Activated CD4-positive, alpha-beta T cell treated with anti-CD3 and anti-CD28 coated beads for 36 hours (primary cell): ENCODE measurements at places on chromosomes 16 and 17. TPM values are rescaled to one million over a fixed set of nuclear protein-coding genes. Genes with fewer than 3 reads are reported as not detected.

- peaks cover 19% of the 10 kb centered on the region for H3K4me1 ChIP-seq
- no peaks in the 10 kb centered on the region for H3K36me3 ChIP-seq
- no peak overlapping the region for H3K4me3 ChIP-seq
- peaks cover 44% of the 10 kb centered on the region for H3K27me3 ChIP-seq
Measured at GRCh38 chr16:55475919-55476318, 3.1 kb upstream of the MMP2 start.

- H3K36me3 ChIP-seq: peaks cover 3% of the 10 kb centered on the region
- H3K27me3 ChIP-seq: no peaks in the 10 kb centered on the region
- H3K4me1 ChIP-seq: peaks cover 9% of the 10 kb centered on the region
- H3K4me3 ChIP-seq: no peak overlapping the region
- no peak for DNase-seq
Measured at GRCh38 chr16:22220714-22221113, 14.6 kb downstream of the EEF2K start.

DNA sequence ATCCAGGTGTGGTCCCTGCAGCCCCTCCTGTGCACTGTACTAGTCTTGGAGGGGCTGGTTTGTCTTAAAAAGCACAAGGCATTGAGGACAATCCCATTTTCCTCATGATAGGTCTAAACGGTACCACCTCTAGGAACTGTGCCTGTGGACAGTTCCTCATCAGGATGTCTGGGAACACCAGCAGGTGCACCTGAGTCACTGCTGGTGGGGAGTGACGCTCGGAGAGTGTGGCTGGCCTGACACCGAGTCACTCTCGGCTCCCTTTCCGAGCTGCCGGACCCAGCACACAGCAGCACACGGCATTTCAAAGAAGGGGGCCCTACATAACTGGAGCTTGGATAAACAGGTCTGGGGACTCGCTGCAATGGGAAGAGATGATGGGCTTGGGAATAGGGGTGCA, 25.6 kb downstream of the LRRC75A start:
- H3K4me3 ChIP-seq: no peak overlapping the region
- no peak for DNase-seq
- no peaks in the 10 kb centered on the region for H3K4me1 ChIP-seq
- H3K27ac ChIP-seq: no peak overlapping the region

Gene NOTUM
- 0.87 TPM for total RNA-seq

DNA sequence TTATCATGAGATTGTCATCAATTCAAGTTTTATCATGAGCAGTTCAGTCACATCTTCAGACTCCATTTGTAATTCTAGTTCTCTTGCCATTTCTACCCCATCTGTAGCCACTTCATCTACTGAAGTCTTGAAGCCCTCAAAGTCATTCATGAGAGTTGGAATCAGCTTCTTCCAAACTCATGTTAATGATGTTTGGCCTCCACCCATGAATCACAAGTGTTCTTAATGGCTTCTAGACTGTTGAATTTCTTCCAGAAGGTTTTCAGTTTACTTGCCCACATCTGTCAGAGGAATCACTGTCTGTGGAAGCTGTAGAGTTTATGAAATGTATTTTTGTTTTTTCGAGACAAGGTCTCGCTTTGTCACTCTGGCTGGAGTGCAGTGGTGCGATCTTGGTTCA, 16.0 kb downstream of the NSRP1 start:
- no peak overlapping the region for H3K27ac ChIP-seq
- H3K4me1 ChIP-seq: peaks cover 22% of the 10 kb centered on the region
- H3K4me3 ChIP-seq: no peak overlapping the region
- H3K27me3 ChIP-seq: no peaks in the 10 kb centered on the region

GRCh38 chr16:168424-168823, 2.6 kb downstream of the HBM start:
- no peak for DNase-seq
- H3K36me3 ChIP-seq: no peaks in the 10 kb centered on the region
- peaks cover 44% of the 10 kb centered on the region for H3K27me3 ChIP-seq

DNA sequence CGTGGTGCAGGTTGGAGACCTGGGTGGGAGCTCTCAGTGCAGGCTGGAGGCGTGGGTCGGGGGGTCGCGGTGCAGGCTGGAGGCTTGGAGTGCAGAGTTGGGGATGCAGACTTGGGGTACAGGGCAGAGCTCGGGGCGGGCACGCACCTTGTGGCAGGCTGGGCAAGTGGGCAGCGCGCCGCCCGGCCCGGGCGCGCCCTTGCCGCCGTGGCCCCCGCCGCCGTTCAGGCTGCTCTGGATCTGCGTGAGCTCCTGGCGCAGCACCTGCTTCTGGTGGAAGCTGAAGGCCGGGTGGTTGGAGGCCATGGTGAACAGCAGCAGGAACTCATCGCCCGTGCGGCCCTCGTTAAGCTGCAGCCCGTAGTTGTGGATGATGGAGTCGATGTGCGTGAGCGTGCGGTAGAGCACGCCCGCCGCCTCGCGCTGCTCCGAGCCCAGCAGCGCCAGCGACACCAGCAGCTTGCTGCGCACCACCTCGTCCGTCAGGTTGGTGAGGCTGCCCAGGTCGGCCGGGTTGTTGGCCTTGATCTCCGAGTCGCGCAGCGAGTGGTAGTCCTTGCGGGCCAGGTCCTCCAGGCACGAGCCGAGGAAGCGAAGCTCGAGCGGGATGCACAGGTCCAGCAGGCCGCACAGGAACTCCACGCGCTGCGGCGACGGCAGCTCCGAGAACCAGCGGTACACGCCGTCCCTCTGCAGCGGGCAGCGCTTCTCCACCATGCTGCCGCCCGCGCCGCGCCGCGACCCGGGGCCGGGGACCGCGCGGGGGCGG, 1.1 kb downstream of the ZCCHC14 start:
- H3K4me3 ChIP-seq: peak overlapping the region; percentile 83
- peak; percentile 47 for DNase-seq
- peak overlapping the region; percentile 69 for H3K27ac ChIP-seq
- H3K36me3 ChIP-seq: no peaks in the 10 kb centered on the region
- peaks cover 55% of the 10 kb centered on the region for H3K4me1 ChIP-seq

DNA sequence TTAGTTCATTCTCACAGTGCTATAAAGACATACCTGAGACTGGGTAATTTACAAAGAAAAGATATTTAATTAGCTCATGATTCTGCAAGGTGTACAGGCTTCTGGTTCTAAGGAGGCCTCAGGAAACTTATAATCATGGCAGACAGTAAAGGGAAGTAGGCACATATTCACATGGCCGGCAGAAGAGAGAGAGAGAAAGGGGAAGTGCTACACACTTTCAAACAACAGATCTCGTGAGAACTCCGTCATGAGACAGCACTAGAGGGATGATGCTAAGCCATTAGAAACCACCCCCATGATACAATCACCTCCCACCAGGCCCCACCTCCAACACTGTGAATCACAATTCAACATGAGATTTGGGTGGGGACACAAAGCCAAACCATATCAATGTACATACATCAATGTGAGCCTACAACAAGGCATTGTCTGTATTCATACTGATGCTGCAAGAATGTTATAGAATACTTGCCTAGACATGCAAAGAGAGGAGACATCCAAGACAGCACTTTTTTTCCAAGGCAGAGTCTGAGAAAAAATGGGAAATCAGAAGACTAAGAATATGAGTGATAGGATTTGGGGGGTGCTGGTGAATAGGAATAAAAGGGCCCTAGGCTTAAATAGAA, 114.8 kb upstream of the XYLT1 start:
- peaks cover 3% of the 10 kb centered on the region for H3K36me3 ChIP-seq
- DNase-seq: no peak
- no peak overlapping the region for H3K4me3 ChIP-seq
- H3K4me1 ChIP-seq: peaks cover 2% of the 10 kb centered on the region

DNA sequence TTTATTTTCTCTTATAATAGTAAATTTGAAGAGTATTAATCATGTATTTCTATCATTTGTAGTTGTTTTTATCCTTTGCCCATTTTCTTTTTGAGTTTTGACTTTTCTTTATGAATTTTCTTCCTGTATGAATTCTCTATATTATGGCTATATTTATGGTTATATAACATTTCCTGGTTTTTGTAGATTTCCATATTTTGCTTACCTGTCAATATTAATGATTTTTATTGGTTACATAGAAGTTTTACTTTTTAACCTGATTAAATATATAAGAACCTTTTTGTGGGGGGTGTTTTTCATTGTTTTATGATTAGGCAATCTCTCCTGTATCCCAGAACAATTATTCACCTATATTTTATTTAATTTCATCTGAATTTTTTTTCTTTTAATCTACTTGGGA, 93.2 kb downstream of the AATF start:
- H3K27ac ChIP-seq: no peak overlapping the region
- DNase-seq: no peak
- H3K27me3 ChIP-seq: no peaks in the 10 kb centered on the region

Gene ARL5C
- total RNA-seq: not detected

DNA sequence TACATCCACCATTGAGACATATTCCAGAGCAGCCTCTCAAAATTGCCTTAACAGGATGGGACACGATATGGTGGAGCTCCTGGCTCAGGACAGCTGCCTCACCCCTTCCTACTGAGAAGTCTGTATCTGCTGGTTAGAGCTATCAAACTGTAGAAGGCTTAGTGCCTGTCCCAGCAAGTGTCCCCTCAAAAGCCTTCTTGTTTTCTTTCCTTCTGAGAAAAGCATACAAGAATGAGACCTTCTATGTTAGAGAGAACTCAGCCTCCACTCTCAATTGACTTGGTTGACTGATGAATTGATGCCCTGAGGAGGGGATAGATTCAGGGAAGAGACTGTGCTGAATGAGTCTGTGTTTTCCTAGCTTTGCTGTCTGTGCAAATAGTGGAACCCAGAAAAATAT, 2020.9 kb downstream of the TP53TG3F start:
- no peak overlapping the region for H3K27ac ChIP-seq
- DNase-seq: no peak
- no peak overlapping the region for H3K4me3 ChIP-seq
- H3K27me3 ChIP-seq: no peaks in the 10 kb centered on the region
- no peaks in the 10 kb centered on the region for H3K36me3 ChIP-seq
- no peaks in the 10 kb centered on the region for H3K4me1 ChIP-seq

- peak within 1 kb of the TSS; percentile 95 for H3K4me3 ChIP-seq
- no peaks in the 10 kb centered on the region for H3K27me3 ChIP-seq
- peaks cover 53% of the 10 kb centered on the region for H3K36me3 ChIP-seq
- peak within 1 kb of the TSS; percentile 100 for H3K27ac ChIP-seq
Measured at GRCh38 chr17:38704606-38705522, at the start of gene MLLT6. MLLT6 (plus strand) TSS chr17:38705273; CDS start chr17:38705633, 360 bp downstream.

DNA sequence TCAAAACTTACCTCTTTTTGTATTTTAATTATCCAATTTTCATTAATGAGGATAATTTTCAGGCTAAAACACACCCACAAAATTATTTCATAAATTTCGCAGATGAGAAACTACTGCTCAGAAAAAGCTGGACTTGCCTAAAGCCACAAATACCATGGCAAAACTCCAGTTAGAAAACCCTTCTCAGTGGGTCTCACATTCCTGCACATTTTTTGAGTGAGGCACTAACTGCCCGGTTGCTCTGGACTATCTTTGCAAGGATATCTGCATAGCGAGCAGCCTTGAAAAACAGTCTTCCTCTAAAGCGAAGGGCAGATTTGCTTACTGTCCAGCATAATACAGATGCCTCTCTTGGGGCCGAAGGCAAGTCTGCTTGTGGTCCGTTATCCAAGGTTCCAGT, 9.8 kb downstream of the MPHOSPH6 start:
- DNase-seq: no peak
- no peak overlapping the region for H3K4me3 ChIP-seq
- H3K27ac ChIP-seq: no peak overlapping the region
- H3K27me3 ChIP-seq: no peaks in the 10 kb centered on the region
- peaks cover 73% of the 10 kb centered on the region for H3K36me3 ChIP-seq
- peaks cover 55% of the 10 kb centered on the region for H3K4me1 ChIP-seq

DNA sequence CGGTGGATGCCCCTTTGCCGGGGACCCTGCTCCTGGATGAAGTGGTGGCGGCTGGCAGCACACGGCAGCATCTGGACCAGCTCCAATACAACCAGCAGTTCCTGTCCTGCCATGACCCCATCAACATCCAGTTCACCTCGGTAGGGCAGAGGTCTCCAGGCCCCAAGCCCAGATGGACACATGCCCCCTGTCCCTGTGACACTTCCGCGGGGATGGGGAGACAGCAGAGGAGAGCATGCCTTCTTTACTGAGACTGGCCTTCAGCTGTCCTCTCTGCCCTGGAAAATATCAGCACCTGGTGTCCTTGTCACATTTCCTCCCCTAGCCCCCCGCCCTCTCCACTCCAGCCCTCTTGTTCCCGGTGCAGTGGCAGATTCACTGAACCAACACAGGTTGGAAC, 6.2 kb downstream of the CHAD start:
- peaks cover under 1% of the 10 kb centered on the region for H3K27me3 ChIP-seq
- H3K36me3 ChIP-seq: no peaks in the 10 kb centered on the region
- no peaks in the 10 kb centered on the region for H3K4me1 ChIP-seq
- H3K4me3 ChIP-seq: no peak overlapping the region
- DNase-seq: no peak

Gene NOXO1
- total RNA-seq: not detected

Gene NAGS
- 1.3 TPM for total RNA-seq

DNA sequence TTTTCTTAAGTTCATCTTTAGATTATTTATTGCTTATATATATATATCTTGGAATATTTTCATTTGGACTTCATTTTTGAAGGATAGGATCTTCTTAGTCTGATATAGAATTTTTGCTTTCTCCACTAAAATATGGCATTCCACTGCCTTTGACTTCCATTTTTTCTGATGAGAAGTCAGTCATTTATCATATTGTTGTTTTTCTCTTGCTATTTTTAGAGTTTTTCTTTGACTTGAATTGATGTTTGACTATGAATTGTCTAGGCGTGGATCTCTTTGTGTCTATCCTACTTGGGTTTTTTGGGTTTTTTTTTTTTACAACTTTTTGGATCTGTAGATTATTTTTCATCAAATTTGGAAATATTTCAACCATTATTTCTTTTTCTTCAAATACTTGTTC, 67.7 kb downstream of the NLK start:
- DNase-seq: no peak
- peaks cover 4% of the 10 kb centered on the region for H3K36me3 ChIP-seq
- H3K27me3 ChIP-seq: no peaks in the 10 kb centered on the region
- no peak overlapping the region for H3K4me3 ChIP-seq
- H3K4me1 ChIP-seq: peaks cover 8% of the 10 kb centered on the region
- no peak overlapping the region for H3K27ac ChIP-seq

- H3K27me3 ChIP-seq: no peaks in the 10 kb centered on the region
- H3K27ac ChIP-seq: peak overlapping the region; percentile 59
- H3K36me3 ChIP-seq: peaks cover 16% of the 10 kb centered on the region
- DNase-seq: no peak
- peak overlapping the region; percentile 78 for H3K4me3 ChIP-seq
Measured at GRCh38 chr17:82291582-82292250, 18.2 kb upstream of the CSNK1D start.

DNA sequence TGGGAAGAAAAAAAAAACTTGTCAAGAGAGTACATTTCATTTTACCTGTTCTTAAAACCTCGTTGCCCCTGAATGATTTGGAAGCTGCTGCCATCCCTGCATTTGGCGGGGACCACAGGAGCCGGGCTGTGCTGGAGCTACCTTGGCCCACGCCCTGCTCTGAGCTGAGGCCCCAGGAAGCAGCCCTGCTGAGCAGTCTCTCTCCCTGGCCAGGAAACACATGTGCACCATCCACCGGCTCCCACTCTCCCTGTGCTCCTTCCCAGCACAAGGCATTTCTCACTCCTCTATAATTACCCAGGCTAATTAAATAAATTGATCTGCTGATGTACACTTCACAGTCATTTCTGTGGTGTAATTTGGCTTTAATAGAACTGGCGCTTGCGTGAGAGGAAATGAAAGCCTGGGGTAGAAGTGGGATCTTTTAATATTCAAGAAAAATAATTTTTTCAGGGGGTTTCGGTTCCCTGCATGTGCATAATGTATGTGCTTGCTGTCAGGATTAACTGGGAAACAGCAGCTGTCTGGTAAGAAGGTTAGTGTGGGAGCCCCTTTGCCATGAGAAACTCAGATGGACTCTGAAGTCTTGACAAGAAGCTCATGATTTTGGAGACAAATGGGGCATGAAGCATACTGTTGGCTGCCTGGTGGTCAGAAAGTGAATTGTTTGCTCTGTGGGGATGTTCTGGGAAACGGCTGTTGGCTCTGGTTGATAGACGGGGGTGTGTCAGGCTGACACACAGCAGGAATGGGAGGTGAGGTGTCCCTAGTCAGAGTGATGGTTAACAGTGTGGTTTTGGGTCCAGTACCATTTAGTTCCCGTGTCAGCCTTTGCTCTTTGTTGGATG, 252.3 kb upstream of the EEF2KMT start:
- H3K4me3 ChIP-seq: no peak overlapping the region
- H3K36me3 ChIP-seq: no peaks in the 10 kb centered on the region
